ENCODE measurements at places on chromosomes 13 and 19. TPM values are rescaled to one million over a fixed set of nuclear protein-coding genes. Genes with fewer than 3 reads are reported as not detected.

Gene IZUMO2
- not detected for polyA plus RNA-seq

Gene GNA15
- 21.8 TPM for polyA plus RNA-seq

Gene DENND1C
- 46.6 TPM for polyA plus RNA-seq

Gene OR10H1
- 0.09 TPM for polyA plus RNA-seq

Gene RFXAP
- 9.1 TPM for polyA plus RNA-seq

Gene OR7A5
- 0.16 TPM for polyA plus RNA-seq

Gene RCBTB1
- 34.7 TPM for polyA plus RNA-seq

Gene LILRB3
- 15.5 TPM for polyA plus RNA-seq

Gene MCEMP1
- 1.6 TPM for polyA plus RNA-seq

Gene FUT1
- polyA plus RNA-seq = 1.3 TPM

Gene ZNF415
- 9.1 TPM for polyA plus RNA-seq

Gene FFAR3
- polyA plus RNA-seq = 0.41 TPM

Gene SERPINE3
- 0.16 TPM for polyA plus RNA-seq

Gene SPC24
- 4.0 TPM for polyA plus RNA-seq

Gene NPAS1
- polyA plus RNA-seq = 0.46 TPM

Gene LILRB2
- polyA plus RNA-seq = 7.3 TPM

Gene CBY2
- polyA plus RNA-seq = 0.07 TPM

Gene ZNF850
- polyA plus RNA-seq = 0.78 TPM

Gene ZNF540
- 7.5 TPM for polyA plus RNA-seq

Gene CBARP
- polyA plus RNA-seq = 0.37 TPM
